Inflammatory macrophage (primary cell): ENCODE measurements at places on chromosomes 7 and 10.

DNA sequence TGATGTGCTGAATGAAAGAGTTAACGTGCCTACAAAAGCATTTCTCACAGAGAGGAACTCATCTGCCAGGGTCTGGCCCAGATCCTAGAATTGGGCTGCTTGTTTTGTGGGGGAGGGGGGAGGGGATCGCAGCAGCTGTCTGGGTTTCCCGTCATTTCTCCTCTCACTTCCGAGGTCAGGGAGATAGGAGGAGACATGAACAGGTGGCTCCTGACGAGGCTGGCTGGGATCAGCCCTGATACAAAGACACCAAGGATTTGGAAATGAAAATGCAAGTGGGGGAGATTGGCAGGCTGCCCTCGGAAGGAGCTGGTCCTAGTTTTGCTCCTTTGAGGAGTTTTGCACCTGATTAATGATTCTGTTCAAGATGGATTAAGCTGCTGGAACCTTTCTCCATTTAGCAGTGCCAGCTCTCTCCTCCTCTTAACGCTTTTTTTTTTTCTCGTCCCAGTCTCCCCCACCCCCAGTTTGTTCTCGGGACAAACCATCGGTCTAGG, 86.8 kb upstream of the KMT2C start:
- no peak for DNase-seq

DNA sequence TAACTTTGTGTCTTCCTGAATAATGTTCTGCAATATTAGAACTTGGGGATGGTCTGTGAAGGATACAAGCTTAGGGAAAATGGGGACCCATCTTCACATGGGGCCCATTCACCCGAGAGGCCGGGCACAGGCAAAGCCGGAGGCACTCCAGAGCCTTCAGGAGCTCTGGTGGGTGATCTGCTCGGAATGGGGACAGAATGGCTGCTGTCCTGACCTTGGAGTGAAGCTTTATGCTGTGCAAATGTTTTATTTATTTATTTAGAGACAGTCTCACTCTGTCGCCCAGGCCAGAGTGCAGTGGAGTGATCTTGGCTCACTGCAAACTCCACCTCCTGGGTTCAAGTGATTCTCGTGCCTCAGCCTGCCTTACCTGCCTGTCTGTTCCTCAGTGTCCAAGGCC, 55.4 kb downstream of the DYNC2I1 start:
- DNase-seq: no peak

DNA sequence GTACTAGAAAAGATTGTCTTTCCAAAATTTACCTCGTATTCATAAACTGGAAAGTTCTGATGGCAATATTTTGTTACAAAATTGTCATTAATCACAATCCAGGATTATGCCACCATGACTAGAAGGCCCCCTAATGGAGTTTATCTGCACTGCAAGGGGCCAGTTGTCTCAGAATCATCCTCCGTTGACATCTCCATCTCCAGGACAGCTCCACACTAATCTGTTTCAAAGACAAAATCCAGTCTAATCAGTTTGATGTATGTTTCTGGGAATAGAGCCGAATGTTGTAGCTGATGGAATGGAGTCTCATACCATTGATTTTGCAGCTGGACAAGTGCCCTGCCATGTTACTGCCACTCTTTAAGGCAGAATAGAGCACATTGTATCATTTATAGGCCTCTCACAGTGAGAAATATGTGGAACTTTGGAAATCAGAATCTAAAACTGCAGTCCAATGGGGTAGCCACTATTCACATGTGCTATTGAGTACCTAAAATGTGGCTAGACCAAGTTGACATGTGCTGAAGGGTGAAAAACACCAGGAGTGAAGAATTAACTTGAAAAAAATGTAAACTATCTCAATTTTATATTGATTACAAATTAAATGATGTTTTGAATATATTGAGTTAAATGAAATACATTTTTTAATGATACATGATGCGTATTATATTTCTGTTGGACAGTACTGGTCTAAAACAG, 38.3 kb upstream of the TOMM7 start:
- no peak for DNase-seq

- DNase-seq: peak; percentile 49
Measured at GRCh38 chr10:5089865-5090264, 4.3 kb upstream of the AKR1C3 start.

DNA sequence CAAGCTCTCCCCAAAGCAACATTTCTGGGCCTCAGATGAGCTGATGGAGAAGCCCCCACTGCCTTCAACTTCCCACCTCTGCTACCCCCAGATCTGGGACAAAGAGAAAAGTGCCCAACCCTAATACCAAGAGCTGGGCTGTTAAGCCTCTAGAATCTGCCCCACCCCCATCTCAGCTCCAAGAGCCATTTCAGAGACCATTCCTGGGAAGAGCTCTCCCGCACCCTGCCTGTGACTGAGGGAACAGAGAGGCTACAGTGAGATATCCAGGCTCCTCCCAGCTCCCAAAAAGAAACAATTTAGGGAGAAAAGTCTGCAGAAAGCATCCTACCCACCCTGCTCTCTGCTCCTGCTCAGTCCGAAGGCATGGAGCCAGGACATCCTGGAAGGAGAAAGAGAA, 2.5 kb upstream of the KCNH2 start:
- no peak for DNase-seq

DNA sequence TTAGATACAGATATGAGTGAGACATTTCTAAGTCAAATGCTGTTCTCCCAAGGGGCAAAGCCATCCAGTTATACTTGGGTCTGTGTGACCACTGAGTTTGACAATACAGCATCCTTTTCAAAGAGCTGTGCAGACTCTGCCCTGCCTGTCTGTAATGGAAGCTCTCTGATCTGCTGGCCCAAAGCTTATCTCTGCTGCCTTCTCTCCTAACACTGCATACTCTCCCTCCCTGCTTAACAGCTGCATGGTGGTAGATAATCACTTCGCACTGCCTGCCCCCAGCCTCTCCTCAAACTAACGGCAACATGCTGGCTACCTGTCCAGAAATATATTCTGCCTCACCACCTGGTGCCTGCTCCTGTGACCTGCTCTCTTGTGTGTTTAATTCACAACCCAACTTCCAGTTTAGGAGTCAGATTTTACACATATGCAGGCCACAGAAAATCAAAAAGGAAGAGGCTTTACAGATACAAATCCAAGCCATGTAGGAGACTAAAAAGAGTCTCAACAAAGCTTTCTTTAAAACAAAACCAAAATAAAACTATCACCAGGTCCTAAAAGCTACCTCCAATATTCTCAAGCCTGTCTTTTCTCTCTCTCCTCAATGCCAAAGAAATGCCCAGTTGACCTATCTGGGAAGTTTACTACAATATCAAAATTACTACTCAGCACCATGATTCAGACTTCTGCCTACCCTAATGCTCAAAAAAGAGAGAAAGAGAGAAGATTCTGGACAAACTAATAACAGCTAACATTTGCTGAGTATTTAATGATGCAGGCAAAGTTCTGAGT, 145.6 kb downstream of the RELN start:
- DNase-seq: no peak

DNA sequence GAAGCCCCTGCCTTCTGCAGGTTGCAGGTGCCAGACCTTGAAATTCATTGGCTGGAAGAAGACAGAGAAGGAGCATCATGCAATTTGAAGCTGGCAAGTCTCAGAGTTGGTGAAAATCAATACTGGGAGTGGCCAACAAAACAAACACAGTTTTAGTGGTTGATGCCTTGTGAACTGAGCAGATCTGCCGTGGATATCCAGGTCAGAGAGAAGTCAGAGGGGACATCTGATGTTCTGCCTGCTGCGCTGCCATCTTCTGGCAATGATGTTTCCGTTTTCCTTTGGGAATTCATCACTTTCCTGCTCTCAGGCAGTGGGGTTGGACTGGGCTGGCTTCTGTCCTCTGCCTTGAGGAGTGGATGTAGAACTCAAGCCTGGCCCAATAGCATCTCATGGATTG, 132.0 kb downstream of the RPS24 start:
- no peak for DNase-seq

- DNase-seq: no peak
Measured at GRCh38 chr7:106001196-106001595, 38.1 kb downstream of the CDHR3 start.

- no peak for DNase-seq
Measured at GRCh38 chr7:54299426-54299825, 242.7 kb upstream of the VSTM2A start.

DNA sequence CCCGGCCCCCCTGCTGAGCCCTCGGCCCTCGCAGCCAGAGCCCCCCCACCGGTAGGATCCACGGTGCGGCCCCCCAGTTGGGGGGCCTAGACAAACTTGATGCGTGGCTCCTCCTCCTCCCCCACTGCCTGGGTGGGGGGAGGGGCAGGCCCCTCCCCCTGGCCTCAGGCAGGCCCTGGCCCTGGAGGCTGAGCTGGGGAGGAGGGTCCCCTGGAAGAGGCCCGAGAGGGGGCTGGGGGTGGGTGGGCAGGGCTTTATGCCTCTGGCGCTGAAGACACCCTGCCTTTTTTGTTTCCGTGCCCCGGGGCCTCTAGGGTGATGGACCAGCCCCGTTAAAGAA, 3.7 kb downstream of the VPS37D start:
- DNase-seq: no peak

- DNase-seq: peak; percentile 13
Measured at GRCh38 chr7:90727412-90727811, 131.3 kb downstream of the CDK14 start.

GRCh38 chr7:57423768-57424167, 26.2 kb upstream of the ZNF716 start:
- DNase-seq: no peak

- DNase-seq: peak; percentile 75
Measured at GRCh38 chr7:101952355-101953247, 135.2 kb downstream of the CUX1 start.

DNA sequence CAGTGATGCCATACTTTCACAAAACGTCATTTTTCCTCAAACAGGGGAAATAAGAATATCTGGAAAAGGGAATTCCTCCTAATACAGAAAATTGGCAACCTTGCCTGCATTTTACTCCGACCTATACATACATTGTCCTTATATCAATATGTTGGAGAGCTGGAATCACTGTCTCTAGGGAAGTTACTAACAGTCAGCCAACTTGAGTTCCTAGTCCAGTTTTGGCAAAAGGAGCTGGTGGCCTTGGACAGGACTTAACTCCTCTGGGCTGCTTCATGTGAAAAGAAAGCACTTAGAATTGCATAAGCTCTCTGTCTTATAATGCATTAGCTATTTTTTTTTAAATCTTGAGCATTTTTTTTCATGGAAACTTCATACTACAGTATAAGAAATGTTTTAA, 174.2 kb upstream of the HGF start:
- no peak for DNase-seq

DNA sequence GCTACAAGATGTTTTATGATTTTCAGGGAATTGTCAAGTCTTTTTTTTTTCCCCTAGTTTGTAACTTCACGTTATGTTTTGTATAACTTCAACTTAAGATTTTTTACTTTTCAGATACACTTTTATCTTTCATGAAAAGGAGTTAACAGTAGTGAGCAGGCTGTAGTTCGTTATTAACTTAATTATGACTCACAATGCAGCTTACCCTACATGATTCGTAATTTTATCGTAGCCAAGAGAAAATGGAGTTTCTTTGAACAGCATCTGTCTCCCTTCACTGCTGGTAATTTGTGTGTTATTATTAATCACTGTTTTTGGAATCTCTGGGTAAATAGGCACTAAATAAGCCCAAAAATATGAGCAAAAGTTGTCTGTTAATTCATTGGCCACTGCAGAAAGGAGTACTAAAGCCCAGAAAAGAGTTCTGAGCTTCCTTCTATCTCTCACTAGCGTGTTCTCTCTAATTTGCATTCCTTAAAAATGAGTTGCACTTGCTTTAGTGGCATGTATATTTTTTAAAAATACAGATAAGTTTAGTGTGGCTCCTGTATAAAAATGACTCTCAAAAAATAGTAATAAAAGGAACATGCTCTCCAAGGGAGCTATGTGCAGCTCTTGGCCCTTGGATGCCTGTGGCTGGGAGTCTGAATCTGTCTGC, 36.1 kb downstream of the RALA start:
- no peak for DNase-seq

GRCh38 chr7:17716816-17717215, 223.5 kb downstream of the SNX13 start:
- DNase-seq: no peak

DNA sequence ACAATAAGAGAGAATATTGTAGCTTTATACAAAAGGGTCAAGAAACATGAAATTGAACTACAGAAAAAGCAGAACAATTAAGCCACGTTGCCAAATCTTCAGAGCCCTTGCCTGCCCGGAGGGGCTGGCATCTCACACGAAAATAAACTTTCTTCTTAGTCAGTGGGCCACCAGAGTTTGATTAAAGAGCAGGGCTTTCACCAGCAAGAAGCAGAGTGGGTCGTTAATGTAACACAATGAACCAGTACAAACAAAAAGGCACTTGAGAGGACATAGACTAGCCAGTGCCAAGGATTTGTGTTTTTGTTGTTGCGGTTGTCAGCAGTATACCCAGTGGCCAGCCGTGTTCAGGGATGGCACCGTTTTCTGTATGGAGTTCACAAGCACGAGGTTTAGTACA, 155.4 kb downstream of the NRP1 start:
- DNase-seq: no peak

DNA sequence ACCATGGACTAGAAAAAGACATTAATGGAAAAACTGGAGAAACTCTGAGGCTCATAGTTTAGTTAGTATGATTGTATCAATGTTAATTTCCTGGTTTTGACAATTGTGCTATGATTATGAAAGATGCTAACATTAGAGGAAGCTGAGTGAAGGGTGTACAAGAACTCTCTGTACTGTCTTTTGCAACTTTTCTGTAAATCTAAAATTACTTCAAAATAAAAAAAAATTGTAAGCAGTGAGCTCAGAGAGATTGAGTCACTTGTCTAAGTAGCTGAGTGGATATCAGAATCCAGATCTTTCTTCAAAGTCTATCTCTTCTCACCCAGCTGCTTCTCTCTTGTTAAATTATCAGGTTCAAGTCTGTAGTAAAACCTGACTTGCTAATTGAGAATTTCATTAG, 181.1 kb downstream of the PLCE1 start:
- DNase-seq: no peak

- DNase-seq: peak; percentile 97
Measured at GRCh38 chr7:75624134-75624832, 114.5 kb downstream of the HIP1 start.

GRCh38 chr10:78371136-78371535, 337.5 kb downstream of the RPS24 start:
- DNase-seq: no peak

DNA sequence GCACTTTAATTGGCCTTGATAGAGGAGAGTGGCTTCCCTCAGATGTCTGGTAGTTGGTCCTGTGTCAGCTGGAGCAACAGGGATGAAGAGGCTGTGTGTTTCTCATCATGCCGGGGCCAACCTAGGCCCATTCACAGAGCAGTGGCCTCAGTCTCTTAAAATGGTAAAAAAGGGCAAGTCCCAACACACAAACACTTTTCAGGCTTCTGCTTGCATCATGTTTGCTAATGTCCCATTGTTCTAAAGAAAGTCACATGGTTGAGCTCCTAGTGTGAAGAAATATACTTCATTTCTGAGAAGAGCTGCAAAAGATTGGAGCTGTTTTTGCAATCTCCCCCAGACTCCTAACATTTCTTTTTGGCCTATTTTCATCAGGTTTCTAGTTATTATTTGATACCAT, 40.6 kb upstream of the RBAK start:
- peak; percentile 23 for DNase-seq

DNA sequence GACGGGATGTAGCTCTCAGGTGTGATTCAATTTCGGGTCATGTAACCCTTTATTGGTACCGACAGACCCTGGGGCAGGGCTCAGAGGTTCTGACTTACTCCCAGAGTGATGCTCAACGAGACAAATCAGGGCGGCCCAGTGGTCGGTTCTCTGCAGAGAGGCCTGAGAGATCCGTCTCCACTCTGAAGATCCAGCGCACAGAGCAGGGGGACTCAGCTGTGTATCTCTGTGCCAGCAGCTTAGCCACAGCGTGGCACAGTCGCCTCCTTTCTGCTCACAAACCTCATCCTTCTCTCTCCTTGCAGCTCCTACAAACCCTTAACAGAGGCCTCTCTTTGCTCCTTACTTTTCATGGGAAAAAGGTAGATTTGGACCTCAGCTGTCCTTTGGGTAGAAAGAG, 197.5 kb upstream of the PRSS58 start:
- DNase-seq: no peak
